ENCODE measurements at places on chromosomes 5 and 9.

DNA sequence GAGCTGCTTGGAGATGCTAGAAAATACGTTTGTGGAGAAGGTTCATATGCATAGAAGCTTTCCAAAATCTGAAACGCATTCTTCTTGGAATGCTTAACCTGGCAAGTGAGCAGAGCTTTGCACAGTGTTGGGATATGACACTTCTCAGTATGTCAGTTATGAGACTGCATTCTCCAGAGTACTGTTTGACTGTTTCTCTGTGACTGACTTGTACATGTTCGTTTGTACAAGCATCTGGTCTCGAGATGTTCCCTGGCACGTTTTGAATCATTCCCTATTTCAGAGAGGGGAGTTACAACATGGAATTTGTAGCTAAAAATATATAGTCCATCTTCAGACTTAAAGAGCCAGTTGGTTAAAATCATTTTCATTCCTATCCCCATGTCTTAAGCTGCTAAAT is 272.4 kb downstream of the ARRDC3 start:
- DNase-seq, result no peak

- DNase-seq, result no peak
These were observed 87.3 kb upstream of the LMX1B start for GRCh38 chr9:126526218-126527108.

GRCh38 chr5:155514105-155514563 is 500.6 kb downstream of the KIF4B start:
- peak; percentile 20 for DNase-seq

GRCh38 chr9:1267141-1267570 is 217.0 kb downstream of the DMRT2 start:
- peak; percentile 47 for DNase-seq

DNA sequence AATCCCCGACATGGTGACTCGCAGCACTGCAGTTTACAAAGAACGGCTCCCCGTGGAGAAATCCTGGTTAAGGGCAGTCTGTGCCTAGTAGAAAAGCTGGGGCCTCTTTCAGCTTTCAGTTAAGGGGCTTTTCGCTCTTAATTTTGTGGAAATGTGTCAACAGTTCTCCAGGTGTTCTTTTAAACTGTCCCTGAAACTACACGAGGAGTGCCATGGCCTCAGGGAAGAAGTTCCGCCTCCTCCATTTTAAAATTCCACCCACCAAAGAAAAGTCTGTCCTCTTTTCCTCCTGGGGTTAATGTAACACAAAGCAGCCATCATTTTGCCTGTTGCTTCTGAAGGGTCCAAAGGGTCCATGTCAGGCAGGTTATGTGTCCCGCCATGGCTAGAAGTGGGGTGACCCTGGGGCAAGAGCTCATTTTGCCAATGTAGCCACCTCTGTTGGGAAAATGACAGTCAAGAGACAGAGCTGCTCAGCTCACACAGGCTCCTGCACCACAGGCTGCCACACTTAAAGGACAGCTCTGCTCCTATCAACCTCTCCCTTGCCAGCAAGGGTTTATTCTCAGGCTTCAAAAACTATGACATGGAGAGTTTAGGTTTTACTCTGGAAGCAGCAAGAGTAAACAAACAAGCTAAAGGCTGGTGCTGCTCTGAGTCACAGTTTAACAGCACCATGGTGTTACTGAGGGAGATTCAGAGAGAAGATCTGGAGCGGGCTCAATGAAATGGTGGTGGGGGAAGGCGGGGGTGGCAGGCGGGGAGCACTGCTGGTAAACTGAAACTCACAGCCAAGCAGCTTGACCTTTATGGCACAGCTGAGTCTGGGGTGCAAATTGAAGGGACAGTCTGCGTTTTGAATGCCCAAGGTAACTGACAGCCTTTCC is 3.2 kb downstream of the WHRN start:
- DNase-seq, result peak; percentile 62

DNA sequence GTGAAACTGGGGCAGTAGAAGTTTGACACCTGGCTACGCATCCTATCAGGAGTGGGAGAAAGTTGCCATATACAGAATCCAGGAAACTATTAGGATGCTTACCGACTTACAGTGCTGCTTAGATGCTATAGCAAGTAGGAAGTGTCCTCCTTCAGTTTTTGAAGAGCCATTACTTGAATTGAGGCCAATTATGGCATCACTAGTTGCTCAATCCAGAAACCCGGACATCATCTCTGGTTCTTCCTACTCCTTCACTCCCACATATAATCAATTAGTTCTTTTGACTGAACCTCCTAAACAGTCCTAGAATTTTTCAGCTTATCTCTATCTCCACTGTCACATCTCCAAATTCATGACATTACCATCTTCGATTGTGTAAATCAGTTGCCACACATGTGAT is 41.8 kb upstream of the UGCG start:
- DNase-seq, result peak; percentile 53

- DNase-seq, result no peak
These were observed 692.0 kb upstream of the DMAC1 start for GRCh38 chr9:8491563-8491962.

DNA sequence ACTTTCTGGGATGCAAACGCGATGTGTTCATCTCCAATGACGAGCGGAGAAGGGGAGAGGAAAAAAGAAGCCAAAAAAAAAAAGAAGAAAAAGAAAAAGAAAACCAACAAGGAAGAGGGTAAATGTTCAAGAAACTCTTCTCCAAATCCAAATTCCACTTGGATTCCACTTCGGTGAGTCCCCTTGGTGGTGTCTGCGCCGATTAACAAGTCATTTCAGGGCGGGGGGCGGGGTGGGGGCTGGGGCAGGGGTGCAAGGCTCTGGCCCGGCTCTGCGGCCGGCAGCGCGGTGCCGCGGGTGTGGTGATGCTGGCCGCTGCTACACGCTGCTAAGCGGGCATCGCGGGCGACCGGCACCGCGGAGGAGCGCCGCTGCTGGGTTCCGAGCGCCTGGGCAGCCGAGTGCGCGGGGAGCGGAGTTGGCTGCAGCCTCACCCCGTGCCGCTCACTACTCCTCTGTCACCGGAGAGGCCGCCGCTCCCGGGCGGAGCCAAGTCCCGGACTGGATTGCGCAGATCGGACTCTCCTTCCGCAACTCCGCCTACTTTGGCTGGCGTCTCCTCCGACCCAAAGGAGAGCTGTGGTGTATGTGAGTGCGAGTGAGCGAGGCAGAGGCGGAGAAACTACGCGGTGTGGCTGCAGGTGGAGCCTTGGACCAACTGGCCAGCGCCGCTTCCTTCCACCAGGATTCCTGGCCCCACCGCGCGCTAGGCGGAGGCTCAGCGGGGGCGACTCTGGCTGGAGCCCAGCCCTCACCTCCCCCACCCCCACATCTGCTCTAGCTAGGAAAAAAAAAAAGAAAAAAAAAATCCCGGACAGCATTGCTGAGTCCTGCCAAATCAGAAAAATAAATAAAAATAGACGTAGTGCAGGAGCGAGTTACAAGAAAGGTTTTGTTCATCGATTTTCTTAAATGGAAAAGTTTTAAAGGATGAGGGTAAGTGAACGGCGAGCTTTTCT is at the start of gene SEMA6A:
SEMA6A (minus strand) TSS at position 457 of the 959 bp plus-strand sequence. CDS start 69,879 bp downstream, outside the sequence.
- peak; percentile 96 for DNase-seq

DNA sequence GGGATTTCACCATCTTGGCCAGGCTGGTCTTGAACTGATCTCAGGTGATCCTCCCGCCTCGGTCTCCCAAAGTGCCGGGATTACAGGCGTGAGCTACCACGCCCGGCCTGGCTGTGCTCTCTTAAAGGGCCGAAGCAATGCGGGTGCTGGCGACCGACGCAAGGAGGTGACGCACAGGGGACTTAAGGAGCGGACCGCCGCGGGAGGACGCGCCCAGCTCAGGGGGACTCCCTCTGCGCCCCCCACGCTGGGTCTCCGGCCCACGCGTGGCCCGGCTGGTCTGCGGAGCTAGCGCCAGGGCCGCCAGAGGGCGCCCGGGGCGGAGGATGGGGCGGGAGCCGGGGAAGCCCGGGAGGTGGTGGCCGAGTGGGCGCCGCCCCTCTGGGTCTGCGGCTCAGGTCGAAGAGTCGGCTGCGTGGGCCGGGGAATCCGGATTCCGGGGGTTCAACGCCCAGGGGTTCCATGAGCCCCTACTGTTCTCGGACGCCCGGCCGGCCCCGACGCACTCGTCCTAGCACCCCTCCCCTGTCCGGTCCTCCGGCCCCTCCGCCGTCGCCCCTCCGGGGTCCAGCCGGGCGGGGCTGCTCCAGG is 502 bp upstream of the CERCAM start:
- peak; percentile 57 for DNase-seq

DNA sequence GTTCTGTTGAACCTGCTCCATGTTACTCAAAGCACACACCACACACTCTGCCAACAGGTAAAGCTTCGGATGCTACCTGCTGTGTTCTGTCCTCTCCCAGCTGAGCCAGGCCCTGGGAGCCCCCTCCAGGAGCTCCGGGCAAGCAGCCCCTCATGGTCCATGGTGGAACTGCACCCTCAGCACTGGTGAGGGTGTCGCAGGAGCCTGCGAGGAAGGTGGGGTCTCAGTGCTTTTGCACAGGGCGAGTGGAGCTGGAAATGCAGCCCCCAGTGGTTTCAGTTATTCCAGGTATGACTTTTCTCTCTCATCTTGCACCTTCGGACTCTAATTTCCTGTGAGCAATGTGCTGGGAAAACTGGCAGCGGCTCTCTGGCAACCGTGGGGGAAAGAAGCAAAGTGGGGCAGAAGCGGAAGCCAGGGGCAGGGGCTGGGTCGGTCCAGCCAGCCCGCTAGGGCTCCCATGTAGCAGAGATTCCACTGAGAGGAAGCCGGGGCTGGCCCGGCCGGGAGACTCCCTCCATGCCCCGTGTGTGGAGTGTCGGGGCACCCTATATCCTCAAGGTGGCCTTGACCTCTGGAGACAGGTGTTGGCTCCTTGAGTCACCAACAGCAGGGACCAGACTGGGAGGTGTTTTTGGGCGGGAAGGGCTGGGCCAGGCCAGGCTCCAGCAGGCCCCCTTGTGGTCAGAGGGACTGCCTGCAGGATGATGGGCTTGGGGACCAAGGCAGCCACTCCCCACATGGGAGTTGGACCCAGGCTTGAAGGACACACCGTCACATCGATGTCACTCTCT is 75.6 kb upstream of the PRSS3 start:
- DNase-seq, result peak; percentile 40

DNA sequence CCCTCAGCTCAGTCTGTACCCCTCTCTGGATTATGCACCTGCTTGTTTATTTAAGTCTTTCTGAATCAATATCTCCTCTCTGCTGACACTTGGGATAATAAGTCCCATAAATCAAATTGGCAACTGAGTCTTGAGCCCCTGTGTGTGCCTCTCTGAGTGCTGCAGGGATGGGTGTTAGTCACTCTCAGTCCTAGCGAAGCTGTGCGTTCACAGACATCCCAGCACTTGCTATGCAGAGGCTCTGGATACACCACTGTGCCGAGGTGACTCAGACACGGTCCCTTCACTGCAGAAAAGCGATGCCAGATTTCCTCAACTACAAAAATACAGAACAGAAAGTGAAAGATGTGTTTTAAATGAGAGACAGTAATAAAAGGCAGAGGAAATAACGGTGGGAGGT is 4.1 kb upstream of the KCNMB1 start:
- no peak for DNase-seq

DNA sequence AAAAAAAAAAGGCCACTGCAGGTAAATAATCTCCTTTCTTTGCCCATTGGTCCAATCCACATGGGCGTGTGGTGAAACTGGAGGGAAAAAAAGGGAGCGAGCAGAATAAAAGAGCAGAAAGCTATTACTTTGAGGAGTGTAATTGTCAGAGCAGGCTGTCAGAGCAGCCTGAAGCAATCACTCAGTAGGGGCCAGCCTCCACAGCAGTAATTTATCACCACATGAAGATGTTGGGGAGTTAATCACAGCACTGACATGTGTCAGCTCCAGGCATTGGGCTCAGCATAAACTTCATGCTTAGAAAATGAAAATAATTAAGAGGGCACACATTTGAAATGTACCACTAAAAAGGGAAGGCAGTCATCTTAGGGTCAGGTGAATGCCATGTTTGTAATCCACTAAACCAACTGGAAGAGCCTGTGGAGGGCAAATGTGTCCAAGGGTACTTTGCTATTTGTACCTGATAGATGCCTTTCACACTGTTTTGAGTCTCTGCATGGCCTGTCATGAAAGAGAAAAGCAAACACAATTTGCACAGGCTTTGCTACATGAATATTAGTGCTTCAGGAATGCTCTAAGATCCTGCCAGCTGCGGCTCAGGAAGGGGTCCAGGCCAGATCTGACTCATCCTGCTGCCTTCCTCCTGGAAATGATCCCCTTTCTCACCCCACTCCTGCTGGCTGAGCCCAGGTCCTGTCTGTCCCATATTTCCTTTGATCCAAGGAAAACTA is 2.9 kb upstream of the PTGER4 start:
- DNase-seq, result peak; percentile 70

DNA sequence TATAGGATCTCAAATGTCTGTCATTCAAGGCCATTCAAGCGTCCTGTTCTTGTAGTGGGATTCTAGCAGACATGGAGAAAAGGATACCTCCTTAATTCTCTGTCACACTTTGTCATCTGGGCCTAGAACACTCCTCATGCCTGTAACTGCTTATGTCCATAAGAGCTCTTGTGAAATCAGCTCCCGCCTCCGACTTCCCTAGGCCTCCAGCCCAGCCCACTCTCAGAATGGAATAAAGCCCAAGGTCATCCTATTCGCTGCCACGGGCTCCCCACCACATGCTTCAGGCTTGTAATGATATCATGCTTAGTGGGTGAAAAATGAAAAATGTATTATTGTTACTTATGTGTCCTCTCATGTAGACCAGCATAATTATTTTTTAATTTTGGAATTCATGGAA is 632.5 kb downstream of the ISL1 start:
- DNase-seq, result no peak

- DNase-seq, result no peak
These were observed 9.7 kb upstream of the N4BP3 start for GRCh38 chr5:178103612-178104011.

- no peak for DNase-seq
These were observed 6.6 kb upstream of the PCSK1 start for GRCh38 chr5:96439477-96440184.

- peak; percentile 59 for DNase-seq
These were observed 102.8 kb downstream of the SNX18 start for GRCh38 chr5:54620141-54620933.

GRCh38 chr9:131823701-131824146 is 83.8 kb upstream of the RAPGEF1 start:
- no peak for DNase-seq

GRCh38 chr5:75461679-75462078 is 49.8 kb downstream of the CERT1 start:
- DNase-seq, result peak; percentile 52

DNA sequence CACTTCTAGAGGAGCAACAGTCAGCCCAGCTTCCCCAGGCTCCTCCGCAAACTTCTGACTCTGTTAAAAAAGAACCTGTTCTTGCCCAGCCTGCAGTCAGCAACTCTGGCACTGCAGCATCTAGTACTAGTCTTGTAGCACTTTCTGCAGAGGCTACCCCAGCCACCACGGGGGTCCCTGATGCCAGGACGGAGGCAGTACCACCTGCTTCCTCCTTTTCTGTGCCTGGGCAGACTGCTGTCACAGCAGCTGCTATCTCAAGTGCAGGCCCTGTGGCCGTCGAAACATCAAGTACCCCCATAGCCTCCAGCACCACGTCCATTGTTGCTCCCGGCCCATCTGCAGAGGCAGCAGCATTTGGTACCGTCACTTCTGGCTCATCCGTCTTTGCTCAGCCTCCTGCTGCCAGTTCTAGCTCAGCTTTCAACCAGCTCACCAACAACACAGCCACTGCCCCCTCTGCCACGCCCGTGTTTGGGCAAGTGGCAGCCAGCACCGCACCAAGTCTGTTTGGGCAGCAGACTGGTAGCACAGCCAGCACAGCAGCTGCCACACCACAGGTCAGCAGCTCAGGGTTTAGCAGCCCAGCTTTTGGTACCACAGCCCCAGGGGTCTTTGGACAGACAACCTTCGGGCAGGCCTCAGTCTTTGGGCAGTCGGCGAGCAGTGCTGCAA is 72.8 kb downstream of the NUP214 start:
- no peak for DNase-seq

GRCh38 chr5:11963227-11963626 is 59.0 kb upstream of the CTNND2 start:
- DNase-seq, result no peak

GRCh38 chr9:114484854-114485443 is 20.3 kb downstream of the WHRN start:
- DNase-seq, result peak; percentile 83

All from epithelial cell of esophagus (primary cell).